EH (cell line): ENCODE measurements at places on chromosomes 7 and 10.
A peak's percentile ranks its signal among the peaks of the same experiment; 100 is the strongest.

DNA sequence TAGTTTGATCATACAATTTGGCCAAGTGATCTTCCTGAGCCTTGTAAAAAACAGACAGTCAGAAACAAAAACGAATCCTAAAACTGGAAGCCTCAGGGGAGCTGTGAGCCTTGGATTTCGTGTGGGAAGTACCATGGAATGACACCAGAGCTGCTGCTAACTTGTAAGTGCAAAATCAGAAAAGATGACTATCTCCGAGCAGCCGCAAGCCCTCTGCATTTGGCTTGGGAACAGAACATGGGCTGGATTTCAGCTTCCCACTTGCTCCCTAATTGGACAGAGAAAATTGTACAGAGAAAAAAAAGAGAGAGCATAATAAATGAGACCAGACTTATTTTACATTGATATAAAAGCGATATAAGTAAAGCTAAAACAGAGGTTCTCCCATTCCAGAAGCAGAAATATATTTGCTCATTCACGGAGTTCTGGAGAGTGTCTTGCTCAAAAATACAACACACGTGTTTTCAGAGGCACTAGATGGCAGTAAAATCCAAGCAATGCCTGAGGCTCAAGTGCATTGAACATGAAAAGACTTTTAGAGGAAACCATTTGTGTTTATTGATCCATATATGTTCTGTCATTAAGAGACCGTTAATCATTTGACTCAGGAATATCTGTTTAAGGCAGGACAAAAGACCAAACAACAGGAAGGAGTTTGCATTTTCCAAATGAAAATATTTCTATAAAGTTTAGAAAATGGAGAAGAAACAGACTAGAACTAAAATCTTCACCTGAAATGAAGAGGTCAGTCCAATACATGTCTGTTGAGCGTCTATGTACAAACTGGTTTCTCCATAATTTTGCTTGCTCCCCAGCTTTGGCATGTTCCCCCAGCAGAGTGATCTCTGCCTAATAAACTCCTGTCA, 78.3 kb upstream of the SLC26A5 start:
- DNase-seq, result peak; percentile 49

DNA sequence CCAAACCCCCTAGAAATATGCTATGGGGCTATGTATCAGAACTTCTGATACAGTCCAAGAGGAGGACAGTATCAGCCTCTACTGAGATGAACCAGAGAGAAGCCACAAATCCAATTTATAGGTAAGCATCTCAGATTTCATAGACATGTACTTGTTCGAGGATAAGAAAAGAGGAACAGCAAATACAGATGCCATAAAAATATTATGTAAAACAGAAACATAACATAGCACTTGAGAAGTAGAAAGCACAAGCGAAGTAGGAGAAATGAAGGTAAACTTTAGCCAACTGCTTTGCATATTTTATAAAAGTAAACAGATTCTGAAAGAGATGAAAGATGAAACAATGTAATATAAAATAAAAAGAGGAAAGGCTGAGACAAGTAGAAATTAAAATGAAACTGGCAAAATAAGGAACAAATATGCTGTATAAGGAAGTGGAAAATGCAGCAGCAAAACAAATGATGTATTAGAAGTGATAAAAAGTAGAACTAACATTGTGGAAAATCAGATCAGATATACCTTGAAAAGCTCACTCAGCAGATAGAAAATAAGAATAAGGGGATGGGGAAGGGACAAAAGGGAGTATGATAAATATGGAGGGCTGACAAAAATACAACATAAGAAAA, 135.1 kb downstream of the SKAP2 start:
- DNase-seq, result no peak

- DNase-seq, result peak; percentile 83
These were observed 23.9 kb downstream of the SCD start for GRCh38 chr10:100370714-100371481.

GRCh38 chr7:128948976-128949760, 11.4 kb downstream of the IRF5 start:
- no peak for DNase-seq

DNA sequence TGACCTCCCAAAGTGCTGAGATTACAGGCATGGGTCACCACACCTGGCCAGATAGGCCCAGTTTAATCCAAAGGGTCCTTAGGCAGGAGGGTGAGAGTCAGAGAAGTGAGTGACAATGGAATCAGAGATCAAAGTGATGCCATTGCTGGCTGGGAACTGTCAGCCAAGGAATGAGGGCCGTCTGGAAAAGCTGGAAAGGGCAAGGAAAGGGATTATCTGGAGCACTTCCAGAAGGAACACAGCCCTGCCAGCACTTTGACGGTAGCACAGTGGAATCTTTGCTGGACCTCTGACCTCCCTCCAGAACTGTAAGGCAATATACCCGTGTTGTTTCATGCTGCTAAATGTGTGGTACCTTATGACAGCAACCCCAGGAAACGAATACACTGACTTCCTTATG, 11.3 kb upstream of the TAS2R40 start:
- DNase-seq, result peak; percentile 10

GRCh38 chr10:11145495-11145855, 127.8 kb downstream of the CELF2 start:
- DNase-seq, result no peak

DNA sequence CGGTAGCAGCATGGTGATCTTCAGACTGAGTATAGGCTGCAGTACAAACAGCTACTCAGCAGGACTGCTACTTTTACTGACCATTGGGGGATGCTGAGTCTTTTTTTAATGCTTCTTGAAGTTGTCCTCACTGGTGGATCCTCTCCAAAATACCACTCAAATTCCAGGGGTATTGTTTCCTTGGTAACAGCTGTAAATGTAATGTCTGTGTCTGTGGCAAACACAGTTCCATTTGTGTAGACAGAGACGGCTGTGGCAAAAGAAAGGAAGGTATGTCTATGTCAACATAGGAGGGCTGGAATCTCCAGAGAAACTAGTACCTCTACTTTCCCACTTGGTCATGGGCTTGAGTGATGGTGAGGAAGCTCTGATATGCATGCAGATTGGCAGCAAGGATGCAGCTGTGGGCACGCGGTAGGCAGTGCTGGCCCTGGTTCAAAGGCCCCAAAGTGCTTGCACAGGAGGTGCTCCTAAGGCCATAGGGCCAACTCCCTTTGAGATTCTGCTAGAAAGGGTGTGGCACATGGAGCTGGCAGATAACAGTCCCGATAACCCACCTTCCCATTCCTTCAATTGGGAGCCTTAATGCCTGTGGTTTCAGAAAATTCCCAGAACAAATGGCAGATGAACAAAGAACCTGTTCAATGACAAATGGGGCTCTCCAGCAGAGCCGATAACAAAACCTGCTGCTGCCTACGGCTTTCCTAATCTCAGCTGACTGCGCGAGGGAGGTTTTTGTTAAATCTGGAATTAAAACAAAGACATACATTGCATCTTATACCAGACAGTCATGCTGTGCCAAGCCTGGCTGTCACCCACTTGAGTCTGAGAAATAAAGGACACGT, 43.0 kb downstream of the PKD1L1 start:
- DNase-seq, result peak; percentile 71

GRCh38 chr10:88309365-88309764, 273.8 kb downstream of the RNLS start:
- no peak for DNase-seq
